ENCODE measurements at places on chromosomes 7 and 10.

- DNase-seq = no peak
These were observed 482.0 kb upstream of the PCDH15 start for GRCh38 chr10:55283031-55283430.

- DNase-seq = no peak
These were observed 18.5 kb downstream of the KIAA1549 start for GRCh38 chr7:138962561-138963270.

GRCh38 chr7:64653721-64654401 is 12.1 kb upstream of the ZNF107 start:
- no peak for DNase-seq

- DNase-seq = no peak
These were observed 244.5 kb downstream of the KIAA1217 start for GRCh38 chr10:24453404-24453830.

DNA sequence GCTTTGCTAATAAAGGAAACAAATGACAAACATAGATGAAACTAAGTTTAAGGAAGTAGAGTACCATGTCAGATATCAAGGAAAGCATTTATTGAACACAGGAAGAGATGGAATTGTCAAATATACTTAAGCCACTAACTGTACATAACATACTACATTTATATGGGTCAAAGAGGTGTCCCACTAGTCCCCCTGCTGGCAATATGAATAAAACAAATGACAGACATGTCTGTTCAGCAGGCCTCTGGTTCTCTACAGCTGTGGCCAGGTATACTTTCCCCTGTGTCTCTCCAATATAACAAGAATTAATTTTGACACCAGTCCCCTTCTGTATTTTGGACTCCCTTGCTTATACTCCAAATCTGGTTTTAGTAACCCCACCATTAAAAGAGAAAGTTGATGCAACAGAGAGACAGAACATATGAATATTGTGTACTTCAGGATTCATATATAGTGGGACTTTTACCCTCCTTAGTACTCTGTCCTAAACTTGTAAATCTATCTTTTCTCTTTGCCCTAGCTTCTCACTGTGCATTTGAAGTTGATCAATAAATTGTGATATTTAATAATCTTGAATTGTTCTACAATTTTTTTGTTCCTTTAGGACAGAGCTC is 42.9 kb downstream of the CD36 start:
- no peak for DNase-seq
